ENCODE measurements at places on chromosomes 4 and X.

DNA sequence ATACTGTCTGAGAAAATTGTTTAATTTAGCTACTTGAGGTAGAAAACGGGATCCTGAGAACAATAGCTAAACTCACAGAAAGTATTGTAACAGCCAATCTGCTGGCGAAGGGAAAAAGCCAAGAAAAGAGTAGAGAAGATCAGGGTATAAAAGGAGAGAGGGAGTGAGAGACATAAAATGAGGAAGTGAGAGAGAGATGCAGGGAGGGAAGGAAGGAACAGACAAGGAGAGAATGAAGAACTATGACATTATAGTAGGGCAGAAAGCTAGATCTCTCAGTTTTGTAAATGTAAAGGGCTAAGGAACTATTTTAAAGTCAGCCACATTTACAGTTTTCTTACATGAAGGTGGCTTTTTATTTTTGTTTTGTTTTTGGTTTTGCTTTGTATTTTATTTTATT lies 1.6 kb upstream of the GIMD1 start:
- DNase-seq, result no peak

DNA sequence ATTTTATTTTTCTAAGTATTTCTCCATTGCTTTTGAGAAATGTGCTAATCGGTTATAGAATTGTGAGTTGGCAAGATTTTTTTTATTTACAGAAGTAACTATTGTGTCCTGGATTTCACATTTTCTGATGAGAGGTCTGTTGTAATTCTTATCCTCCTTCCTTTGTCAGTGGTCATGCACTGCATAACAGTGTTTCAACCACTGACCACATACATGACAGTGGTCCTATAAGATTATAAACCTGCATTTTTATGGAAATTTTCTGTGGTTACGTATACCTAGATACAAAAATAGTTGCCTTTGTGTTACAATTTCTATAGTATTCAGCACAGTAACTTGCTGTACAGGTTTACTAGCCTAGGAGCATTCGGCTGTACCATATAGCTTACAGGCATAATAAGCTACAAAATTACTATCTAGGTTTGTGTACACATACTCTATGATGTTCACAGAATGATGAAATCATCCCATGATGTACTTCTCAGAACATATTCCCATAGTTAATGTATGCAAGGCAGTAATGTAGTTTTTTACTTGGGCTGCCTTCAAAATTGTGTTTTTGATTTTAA lies 47.8 kb downstream of the APELA start:
- no peak for DNase-seq

- no peak for DNase-seq
Observed at GRCh38 chrX:28835991-28836390, 248.7 kb downstream of the IL1RAPL1 start.

GRCh38 chr4:94634271-94634670 lies 123.5 kb upstream of the BMPR1B start:
- no peak for DNase-seq

DNA sequence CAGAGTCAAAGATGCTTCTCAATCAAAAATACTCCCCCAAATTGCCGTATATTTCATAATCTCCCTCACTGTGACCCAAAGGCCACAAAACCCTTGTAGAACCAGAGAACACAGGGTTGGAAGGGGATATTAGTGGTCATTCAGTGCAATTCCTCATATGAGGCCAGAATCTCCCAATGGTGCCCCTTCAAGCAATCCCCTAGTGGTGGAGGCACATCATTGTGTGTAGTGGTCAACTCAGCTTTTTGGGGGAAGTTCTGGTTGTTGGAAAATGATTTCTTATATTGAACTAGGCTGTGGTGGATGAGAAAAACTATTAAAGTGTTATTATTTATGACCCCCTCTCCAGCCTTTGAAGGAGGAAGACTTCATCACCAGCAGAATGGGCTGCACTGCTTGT lies 17.6 kb upstream of the BOD1L1 start:
- no peak for DNase-seq
